Gastrocnemius medialis (tissue), 4 donors: ENCODE measurements at places on chromosomes 7 and 10. TPM values are rescaled to one million over a fixed set of nuclear protein-coding genes. Genes with fewer than 3 reads are reported as not detected.

GRCh38 chr7:150962290-150962552, 15.9 kb downstream of the KCNH2 start:
- no peaks in the 10 kb centered on the region for H3K27me3 ChIP-seq
- no peak overlapping the region for H3K27ac ChIP-seq
- no peak for DNase-seq
- no peak overlapping the region for H3K4me3 ChIP-seq
- H3K4me1 ChIP-seq = no peaks in the 10 kb centered on the region

DNA sequence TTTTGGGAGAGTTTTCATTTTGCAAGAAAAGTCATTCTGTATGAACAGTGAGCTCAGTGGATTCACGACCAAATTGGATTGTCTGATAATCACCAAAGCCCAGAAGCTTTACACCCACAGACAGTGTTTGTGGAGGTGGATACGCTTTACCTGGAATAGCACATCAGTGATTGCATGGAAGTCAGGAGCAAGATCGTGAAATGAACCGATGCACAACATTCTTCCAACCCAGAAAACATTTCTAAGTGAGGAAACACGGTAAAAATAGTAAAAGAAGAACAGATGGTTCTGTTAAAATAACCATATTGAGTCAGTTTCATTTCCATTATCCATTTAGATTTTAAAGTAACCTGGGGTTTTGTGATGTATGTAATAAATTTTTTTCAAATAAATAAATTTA, 478.2 kb upstream of the PFKP start:
- no peak overlapping the region for H3K4me3 ChIP-seq
- DNase-seq = no peak
- no peak overlapping the region for H3K27ac ChIP-seq
- H3K4me1 ChIP-seq = no peaks in the 10 kb centered on the region
- no peaks in the 10 kb centered on the region for H3K27me3 ChIP-seq

The AMPH gene
- 5.8 TPM for total RNA-seq

GRCh38 chr10:114518401-114519305, 114.4 kb upstream of the AFAP1L2 start:
- peak overlapping the region; percentile 46 for H3K27ac ChIP-seq
- no peak overlapping the region for H3K4me3 ChIP-seq
- no peak for DNase-seq

The HOXA6 gene
- total RNA-seq = 5.6 TPM

The SRRM3 gene
- 0.53 TPM for total RNA-seq

The PRXL2A gene
- 21.9 TPM for total RNA-seq

- no peak overlapping the region for H3K27ac ChIP-seq
- DNase-seq = no peak
- H3K27me3 ChIP-seq = no peaks in the 10 kb centered on the region
Measured at GRCh38 chr7:50369143-50370026, 64.9 kb downstream of the IKZF1 start.

GRCh38 chr7:51357821-51358220, 41.2 kb upstream of the COBL start:
- no peak overlapping the region for H3K27ac ChIP-seq
- H3K4me1 ChIP-seq = no peaks in the 10 kb centered on the region
- H3K27me3 ChIP-seq = no peaks in the 10 kb centered on the region
- H3K4me3 ChIP-seq = no peak overlapping the region
- H3K36me3 ChIP-seq = no peaks in the 10 kb centered on the region

DNA sequence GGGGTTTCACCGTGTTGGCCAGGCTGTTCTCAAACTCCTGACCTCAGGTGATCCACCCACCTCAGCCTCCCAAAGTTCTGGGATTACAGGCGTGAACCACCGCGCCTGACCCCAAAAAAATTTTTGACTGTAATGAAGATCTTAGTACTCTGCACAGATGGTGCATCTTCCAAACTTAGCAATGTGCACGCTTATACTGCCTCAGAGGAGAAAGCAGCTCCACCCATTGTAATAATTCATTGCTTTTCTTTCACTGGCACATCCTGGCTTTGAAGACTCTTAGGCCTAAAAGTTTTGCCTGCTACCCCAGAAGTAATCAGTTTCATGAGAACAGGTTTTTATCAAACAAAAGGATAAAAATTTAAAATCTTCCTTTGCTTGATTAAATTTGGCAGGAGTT, 52.1 kb upstream of the OIT3 start:
- no peaks in the 10 kb centered on the region for H3K27me3 ChIP-seq
- no peak overlapping the region for H3K27ac ChIP-seq
- no peaks in the 10 kb centered on the region for H3K36me3 ChIP-seq

DNA sequence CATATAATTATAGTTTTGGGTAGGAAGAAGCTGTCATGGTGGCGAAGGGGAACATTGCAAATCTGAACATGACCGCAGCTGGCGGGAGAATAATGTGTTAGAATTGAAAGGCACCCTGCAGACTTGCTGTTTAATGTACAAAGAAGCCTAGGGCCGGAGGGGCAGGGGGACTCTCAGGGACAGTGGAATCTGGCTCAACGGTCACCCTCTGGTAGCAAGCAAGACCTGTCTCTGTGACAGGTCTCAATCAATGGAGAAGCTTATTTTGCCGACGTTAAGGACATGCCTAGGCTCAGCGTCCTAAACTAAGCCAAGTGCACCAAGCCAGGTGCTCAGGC, 177.3 kb downstream of the NSUN6 start:
- H3K4me3 ChIP-seq = no peak overlapping the region
- no peaks in the 10 kb centered on the region for H3K4me1 ChIP-seq
- no peak overlapping the region for H3K27ac ChIP-seq
- no peaks in the 10 kb centered on the region for H3K36me3 ChIP-seq
- DNase-seq = no peak

DNA sequence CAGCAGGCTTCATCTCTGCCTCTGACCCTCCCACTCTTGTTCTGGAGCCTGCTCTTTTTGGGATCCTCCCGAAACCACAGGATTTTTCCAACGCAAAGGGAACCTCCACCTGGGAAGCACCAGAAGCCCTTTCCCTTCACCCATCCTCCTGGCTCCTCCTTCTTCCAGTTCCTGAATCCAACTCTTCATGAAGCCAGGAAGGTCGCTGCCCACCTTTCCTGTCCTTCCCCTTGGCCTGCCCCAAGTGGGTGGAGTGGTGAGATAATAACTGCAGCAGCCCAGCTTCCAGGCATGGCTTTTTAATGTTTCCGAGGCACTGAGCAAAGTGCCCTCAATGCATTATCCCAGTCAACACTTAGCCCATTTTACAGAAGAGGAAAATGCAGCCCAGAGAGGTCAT, 70.8 kb upstream of the EEPD1 start:
- H3K36me3 ChIP-seq = no peaks in the 10 kb centered on the region
- H3K27ac ChIP-seq = no peak overlapping the region
- no peak for DNase-seq
- no peak overlapping the region for H3K4me3 ChIP-seq

The TSPAN13 gene
- total RNA-seq = 7.1 TPM

The PON1 gene
- total RNA-seq = not detected

DNA sequence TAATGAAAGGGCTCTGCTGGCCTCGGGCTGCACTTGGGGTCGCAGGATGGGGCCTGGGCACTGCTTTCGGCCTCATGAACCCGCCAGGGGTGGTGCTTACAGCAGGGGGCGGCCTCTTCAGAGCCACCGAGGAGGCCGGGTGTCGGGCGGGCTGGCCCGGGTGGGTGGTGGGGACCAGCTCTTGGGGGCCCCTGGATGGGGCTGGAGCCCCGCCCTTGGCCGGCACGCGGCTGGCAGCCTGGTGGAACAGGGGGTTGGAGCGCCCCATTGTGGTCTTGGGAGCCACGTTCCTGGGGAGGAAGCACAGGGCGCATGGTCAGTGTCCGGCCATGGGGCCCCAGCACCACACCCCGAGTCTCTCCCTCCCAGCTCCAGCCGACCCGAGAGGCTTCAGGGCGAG, 8.8 kb downstream of the ADAM8 start:
- no peak overlapping the region for H3K27ac ChIP-seq
- DNase-seq = no peak

The DKK1 gene
- not detected for total RNA-seq

DNA sequence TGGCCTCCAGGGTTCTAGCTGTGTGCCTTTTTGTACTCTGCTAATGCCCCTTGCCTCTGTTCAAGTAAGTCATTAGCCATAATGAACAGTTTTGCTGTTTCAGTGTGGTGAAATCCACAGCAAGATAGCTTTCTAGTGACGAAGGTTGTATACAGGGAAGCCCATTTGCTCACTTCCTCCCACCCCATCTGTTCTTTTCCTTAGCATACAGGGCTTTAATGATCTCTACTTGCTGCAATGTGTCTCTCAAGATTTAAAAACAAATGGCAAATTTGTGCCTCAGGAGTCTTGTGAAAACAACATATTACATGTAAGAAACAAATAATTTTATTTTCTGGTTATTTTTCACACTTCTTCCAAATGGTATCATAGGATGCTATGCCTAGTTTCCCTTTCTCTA, 243.2 kb downstream of the CDK14 start:
- no peaks in the 10 kb centered on the region for H3K36me3 ChIP-seq
- H3K27me3 ChIP-seq = no peaks in the 10 kb centered on the region
- peaks cover 29% of the 10 kb centered on the region for H3K4me1 ChIP-seq
- no peak for DNase-seq
- no peak overlapping the region for H3K27ac ChIP-seq
- H3K4me3 ChIP-seq = no peak overlapping the region

The CREB5 gene
- 0.90 TPM for total RNA-seq

- H3K4me3 ChIP-seq = no peak overlapping the region
- H3K36me3 ChIP-seq = no peaks in the 10 kb centered on the region
- no peaks in the 10 kb centered on the region for H3K27me3 ChIP-seq
Measured at GRCh38 chr10:123463181-123463580, 203.0 kb upstream of the GPR26 start.

The NHLRC2 gene
- 109 TPM for total RNA-seq

The SPDYE2 gene
- not detected for total RNA-seq

- H3K27ac ChIP-seq = no peak overlapping the region
- peaks cover 3% of the 10 kb centered on the region for H3K27me3 ChIP-seq
- H3K4me3 ChIP-seq = no peak overlapping the region
- H3K36me3 ChIP-seq = no peaks in the 10 kb centered on the region
- DNase-seq = no peak
- no peaks in the 10 kb centered on the region for H3K4me1 ChIP-seq
Measured at GRCh38 chr7:92612501-92612900, 22.3 kb upstream of the FAM133B start.

- H3K27ac ChIP-seq = peak overlapping the region; percentile 29
- no peak overlapping the region for H3K4me3 ChIP-seq
- H3K4me1 ChIP-seq = peaks cover 61% of the 10 kb centered on the region
- DNase-seq = no peak
- no peaks in the 10 kb centered on the region for H3K36me3 ChIP-seq
- H3K27me3 ChIP-seq = no peaks in the 10 kb centered on the region
Measured at GRCh38 chr10:103667356-103667755, 173.9 kb downstream of the NEURL1 start.

DNA sequence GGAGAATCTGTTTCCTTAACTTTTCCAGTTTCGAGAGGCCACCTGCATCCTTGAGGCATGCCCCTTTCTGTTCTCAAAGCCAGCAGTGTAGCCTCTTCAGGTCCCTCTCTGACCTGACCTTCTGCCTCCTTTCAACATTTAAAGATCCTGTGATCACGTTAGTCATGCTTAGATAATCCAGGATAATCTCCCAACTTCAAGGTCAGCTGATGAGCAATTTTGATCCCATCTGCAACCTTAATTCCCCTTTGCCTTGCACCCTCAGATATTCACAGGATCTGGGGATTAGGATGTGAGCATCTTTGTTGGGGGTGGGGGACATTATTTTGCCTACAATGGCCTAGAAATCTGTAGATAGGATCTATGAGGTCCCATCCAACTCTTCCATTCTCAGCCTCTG, 8.0 kb downstream of the HKDC1 start:
- H3K27ac ChIP-seq = no peak overlapping the region
- H3K27me3 ChIP-seq = no peaks in the 10 kb centered on the region
- DNase-seq = no peak
- no peaks in the 10 kb centered on the region for H3K4me1 ChIP-seq
- no peaks in the 10 kb centered on the region for H3K36me3 ChIP-seq

DNA sequence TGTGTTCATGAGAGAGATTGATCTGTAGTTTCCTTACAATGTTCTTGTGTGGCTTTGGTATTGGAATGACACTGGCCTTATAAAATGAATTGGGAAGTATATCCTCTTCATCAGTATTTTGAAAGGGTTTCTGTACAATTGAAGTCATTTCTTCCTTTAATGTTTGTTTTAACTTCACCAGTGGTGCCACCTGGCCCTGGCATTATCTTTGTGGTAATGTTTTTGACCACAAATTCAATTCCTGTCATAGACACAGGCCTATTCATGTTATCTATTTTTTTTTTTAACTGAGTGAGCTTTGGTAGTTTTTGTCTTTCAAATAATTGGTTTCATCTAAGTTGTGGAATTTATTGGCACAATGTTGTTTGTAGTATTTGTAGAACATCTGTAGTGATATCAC, 127.7 kb downstream of the CDK14 start:
- H3K27ac ChIP-seq = no peak overlapping the region
- H3K4me3 ChIP-seq = no peak overlapping the region
- peaks cover 23% of the 10 kb centered on the region for H3K4me1 ChIP-seq
- H3K36me3 ChIP-seq = no peaks in the 10 kb centered on the region
- no peaks in the 10 kb centered on the region for H3K27me3 ChIP-seq

The BAMBI gene
- 0.82 TPM for total RNA-seq

DNA sequence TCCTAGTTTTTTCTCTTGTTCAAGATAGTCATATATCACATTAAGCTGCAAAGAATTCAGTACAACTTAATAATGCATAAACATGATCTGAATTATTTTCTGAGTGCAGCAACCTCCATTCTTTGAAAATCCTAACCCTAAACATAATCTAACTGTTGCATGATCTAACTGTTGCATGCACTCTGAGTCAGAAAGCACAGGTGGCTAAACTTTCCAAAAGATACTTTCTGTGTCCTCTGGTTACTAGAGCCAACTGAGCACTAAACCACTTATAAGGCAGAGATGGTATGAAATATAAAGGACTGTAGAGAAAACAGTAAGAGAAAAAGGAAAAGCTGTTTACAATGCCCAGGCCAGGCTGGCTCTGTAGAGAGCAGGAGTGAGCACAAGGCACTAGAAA, 23.0 kb upstream of the FAM133B start:
- no peaks in the 10 kb centered on the region for H3K4me1 ChIP-seq
- no peak overlapping the region for H3K4me3 ChIP-seq

DNA sequence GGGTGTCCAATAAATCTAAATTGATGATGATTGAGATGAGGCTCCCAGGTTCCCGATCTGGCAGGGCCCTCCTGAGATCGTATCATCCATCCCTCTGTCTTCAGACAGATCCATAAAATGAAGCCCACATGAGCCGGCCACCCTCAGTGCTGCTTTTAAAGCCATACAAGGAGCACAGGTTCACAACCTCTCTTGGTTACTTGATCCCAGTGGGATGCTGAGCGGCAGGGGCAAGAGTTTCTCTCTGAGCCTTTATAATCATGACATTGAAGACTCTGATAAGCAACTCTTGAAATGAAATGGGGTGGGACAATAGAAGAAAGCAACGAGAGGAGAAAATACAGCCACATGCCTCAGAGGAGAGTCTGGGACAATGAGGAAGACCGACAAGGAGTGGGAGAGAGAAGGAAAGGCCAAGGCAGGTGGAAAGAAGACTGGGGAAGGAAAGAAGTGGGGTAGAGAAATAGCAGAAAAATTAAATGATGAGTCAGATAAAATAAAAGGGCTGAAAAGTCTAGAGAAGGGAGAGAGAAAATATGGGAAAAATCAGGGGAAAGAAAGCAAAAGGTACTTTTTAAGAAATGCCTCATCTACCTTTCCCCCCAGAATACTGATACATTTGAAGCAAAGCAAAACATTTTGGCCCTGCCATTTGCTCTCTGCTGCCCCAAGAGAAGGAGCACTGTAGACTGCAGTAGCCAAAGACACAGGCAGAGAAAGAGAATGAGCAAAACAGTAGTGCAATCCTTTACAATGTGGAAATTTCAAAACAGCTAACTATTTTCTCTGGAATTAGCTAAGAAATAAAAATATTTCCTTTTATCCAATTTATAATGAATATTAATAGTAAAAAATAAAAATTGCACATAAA, 14.6 kb downstream of the GBX1 start:
- H3K36me3 ChIP-seq = no peaks in the 10 kb centered on the region
- no peak for DNase-seq
- H3K4me1 ChIP-seq = no peaks in the 10 kb centered on the region
- H3K27ac ChIP-seq = no peak overlapping the region
